ENCODE measurements at places on chromosomes 2 and 18.

DNA sequence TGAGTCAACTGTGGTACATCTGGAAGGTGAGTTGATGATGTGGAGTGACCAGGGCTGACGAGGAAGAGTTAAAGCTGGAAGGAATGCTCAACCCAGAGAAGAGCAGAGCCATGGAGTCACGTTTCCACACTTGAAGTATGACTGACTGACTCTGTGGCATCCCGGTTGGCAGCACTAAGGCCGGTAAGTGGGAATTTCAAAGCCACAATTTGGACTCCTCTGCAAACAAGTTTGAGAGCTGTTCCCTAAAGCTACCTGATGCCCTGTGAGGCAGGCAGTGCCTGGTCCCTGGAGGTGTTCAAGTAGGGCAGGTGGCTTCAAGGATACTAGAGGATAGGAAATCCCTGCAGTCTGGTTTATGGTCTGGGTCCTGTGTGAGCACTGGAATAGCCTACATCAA is 69.3 kb upstream of the ITGB6 start:
- DNase-seq = no peak

DNA sequence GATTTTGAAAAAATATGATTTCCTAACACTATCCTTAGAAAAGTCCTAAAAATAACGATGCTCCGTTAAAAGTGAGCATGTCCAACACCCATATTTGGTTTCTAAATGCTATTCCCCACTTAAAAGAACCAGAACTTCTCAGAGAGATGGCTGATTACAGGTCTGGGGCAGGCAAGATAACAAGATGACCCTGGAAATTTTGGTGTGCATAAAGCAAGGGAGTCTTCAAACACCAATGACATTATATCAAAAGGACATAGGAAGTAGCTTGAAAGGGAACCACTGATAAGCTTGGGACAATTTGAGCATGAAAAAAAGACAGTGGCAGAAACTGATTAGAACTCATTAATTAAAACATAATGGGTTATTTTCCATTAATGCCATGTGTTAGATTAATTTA is 17.9 kb downstream of the STK17B start:
- DNase-seq = no peak

DNA sequence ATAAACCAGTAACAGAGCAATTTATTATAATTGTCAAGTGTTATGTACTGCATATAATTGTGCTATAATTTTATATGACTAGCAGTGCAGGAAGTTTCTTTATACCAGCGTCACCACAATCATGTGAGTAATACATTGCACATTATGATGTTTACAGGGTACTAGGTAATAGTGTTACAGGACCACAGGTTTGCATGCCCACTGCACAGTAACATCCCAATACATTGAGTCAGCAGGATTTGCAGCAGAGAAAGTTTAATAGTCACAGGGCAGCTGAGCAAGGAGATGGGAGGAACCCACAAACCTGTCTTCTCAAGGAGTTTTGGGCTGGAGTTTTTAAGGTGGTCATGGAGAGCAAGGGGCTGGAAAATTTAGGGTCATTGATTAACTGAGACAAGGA is 1042.9 kb upstream of the ACVR2A start:
- no peak for DNase-seq

- no peak for DNase-seq
These were observed 125.6 kb upstream of the HS6ST1 start for GRCh38 chr2:128444121-128444771.

DNA sequence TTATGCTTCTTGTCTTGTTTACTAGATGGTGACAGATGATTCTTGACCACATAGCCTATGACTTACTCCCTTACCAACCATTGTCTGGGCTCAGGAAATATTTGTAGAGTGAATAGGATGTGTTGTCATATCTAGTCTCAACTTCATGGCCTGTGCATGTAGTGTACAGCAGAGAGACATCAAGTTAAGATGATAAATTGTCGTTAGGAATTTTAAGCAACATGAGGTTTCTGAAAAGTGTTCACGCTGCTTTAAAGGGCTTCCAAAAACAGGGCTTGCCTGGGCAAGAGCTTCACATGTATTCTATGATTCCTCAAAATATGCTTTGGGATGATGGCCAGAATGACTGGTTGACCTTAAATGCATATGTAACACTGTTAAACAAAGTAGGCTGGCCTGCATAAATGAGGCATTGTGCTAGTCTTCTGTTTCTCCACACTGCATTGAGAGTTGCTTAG is 424.0 kb downstream of the RND3 start:
- no peak for DNase-seq

DNA sequence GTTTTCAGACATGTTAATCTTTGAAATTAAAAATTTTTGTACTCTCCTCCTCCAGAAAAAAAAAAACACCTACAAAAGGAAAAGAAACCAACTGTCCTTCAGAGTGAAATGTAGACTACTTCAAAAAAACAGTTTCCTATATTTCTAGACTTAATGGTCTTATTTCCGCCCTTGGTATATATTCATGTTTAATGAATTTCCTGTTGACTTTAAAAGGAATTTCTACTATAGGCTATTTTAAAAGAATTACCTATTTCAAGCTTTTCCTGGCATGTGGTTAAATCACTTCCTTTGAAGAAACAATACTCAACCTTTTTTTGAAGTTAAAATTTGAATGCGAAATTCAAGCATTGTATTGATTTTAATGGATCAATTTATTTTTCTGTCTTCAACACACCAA is 29.2 kb downstream of the GULP1 start:
- DNase-seq = no peak

- DNase-seq = no peak
These were observed 46.8 kb upstream of the ACMSD start for GRCh38 chr2:134791616-134792015.

Data from left colon (tissue), 2 donors.